ENCODE measurements at places on chromosomes 5 and 9.
A peak's percentile ranks its signal among the peaks of the same experiment; 100 is the strongest.

- DNase-seq, result no peak
These were observed 37.5 kb upstream of the TIFAB start for GRCh38 chr5:135489466-135490244.

DNA sequence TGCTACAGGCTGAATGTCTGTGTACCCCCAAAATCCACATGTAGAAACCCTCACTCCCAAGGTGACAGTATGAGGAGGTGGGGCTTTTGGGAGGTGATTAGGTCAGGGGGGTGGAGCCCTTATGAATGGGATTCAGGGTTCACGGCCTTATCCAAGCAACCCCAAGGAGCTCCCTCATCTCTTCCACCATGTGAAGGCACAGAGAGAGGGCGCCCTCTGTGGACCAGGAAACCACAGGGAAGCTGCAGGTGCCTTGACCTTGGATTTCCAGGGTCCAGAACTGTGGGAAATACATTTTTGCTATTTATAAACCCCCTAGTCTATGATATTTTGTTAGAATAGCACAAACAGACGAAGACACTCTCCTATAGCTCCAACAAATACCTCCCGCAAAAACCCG, 53.6 kb upstream of the IRX2 start:
- no peak for DNase-seq

DNA sequence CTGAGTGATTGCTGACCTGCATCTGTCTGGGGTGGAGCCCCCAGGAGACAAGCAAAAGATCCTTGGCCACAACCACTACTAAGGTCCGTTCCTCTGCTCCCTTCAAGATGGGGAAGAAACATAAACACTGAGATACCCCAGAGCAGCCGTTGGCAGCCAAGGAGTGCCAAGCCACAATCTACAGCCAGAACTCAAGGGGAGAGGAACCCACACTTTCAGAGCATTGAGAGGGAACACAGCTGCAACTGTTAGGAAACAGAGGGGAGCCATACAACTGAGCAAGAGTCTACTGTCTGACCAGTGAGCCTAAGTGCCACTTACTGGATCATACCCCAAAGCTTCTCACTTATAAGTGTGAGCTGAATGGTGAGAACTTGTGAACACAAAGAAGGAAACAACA, 44.6 kb upstream of the ADRB2 start:
- no peak for DNase-seq

DNA sequence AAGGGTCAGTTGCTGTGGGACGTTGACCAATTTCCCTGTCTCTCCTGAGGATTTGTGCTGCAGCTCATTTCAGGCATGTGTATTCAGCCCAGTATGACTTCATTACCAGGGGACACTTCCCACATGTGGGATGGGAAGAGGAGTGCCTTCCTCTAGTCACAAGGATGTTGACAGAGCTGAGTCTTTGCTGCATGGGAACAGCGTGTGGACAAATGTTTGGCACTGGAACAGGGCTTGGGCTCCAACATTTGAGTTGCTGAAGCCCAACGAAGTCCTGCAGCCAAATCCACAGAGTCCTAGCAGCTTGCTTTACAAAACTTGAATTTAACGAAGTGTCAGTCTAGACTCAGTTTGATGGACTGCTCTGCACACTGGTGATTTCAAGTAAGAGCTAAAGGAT, 283.2 kb downstream of the SH3GL2 start:
- no peak for DNase-seq

DNA sequence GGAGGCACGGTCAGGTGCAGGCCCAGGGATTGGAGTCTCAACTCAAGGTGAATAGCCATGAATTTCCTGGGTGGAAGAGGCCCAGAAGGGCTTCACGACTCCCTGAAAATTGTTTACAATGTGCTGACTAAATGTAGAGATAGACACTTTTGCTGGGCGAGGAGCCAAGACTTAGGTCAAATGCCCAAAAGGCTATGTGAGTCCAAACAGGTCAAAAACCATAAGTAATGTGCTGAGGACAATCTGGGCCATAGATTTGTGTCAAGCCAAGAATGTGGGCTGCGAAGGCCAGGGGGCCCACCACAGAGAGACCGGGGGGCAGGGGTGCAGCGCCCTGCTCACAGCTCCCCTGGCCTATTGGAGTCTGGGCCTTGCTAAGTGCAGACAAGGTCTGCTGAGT, 197.8 kb downstream of the HSPA4 start:
- no peak for DNase-seq

DNA sequence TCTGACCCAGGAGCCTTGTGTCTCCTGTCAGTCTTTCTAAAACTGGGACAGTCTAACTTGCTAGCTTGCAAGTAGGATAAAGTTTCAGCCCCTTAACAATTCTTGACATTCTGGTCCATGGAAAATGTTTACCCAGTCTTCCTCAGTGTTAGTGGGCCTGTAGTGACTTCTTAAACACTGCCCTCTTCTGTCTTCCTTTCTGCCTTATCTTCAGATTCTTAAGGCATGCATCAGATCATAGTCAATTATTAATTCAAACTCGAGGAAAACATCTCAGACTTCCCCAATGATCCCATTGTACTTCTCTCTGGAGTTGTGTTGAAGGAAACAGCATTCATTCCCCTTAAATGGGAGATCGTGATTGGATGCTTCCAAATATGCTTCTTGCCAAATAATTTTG, 1199.8 kb downstream of the DTWD2 start:
- DNase-seq, result no peak

DNA sequence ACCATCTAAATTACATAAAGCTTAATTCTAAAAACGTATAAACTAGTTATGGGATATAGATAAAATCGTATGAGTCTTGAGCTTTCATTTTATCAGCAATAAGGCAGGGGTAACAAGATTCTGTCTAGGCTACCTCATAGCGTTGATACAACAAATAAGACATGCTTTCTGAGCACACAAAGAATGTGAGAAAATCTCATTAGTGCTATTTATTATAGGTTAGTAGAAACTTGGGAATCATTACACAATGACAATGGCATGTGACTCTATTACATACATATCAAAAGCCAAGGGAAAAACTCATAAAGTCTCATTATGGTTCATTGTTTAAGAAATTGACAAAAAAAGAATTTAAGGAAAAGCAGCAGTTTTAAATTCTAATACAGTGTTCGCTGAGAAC, 448.6 kb downstream of the PLK2 start:
- DNase-seq, result no peak

DNA sequence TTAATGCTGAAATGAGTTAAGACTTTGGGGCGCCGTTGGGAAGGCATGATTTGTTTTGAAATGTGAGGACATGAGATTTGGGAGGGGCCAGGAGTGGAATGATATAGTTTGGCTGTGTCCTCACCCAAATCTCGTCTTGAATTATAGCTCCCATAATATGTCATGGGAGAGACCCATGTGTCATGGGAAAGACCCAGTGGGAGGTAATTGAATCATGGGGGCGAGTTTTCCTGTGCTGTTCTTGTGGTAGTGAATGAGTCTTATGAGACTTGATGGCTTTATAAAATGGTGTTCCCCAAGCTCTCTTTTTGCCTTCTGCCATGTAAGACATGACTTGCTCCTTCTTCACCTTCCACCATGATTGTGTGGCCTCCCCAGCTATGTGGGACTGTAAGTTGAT, 5.1 kb downstream of the SLC25A48 start:
- no peak for DNase-seq

DNA sequence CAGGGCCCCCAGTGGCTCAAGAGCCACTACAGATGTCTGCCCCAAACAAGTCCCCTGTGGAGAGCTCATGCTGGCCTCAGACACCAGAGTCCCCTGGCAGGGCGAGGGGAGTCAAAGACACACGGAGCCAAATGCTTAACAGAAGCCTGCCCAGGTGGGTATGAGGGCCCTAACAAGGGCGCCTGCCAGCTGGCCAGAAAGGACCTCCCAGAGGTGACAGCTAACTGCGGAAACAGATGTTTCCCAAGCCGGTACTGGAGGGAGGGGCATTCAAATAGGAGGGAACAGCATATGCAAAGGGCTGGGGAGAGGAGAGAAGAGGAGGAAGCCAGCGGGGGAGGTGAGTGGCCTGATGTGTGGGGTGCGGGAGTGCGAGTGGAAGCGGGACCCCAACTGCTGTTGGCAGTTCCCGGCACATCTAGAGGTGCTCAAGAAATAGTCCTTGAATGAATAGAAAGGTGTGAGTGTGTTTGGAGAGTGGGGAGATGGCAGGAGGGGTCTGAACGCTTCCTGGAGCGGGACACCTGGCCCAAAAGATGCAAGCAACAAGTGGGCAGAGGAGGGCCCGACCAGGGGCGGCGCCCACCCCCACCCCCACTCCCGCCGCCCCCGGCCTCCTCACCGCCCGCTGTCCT, 824 bp downstream of the MXD3 start:
- no peak for DNase-seq

- DNase-seq, result no peak
These were observed 60.8 kb downstream of the PTPN3 start for GRCh38 chr9:109437286-109437685.

DNA sequence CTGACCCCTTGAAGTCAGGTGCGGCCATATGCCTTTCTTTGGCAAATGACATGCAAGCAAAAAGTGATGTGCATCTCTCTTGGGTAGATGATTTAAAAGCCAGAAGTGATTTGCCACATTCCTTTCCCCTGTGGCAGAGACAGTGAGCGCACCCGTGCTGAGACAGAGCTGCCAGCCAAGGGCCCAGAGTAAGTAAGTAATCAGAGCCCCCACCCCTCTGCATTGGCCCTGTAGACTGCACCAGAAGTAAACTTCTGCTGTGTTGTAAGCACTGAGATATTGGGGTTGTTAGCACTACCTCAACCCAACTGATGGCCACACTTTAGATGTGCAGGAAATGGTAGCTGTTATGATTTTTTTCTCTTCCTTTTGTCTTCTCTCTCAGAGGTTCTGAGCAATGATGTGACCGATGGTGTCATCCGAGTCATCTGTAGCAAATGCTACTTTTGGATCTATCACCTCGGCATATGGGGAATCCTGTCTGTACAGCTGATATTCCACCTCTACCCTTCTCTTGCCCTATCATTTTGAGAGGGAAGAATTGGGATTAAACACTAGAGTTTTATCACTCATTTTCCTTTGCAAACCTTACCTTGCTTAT, 58.0 kb downstream of the DOCK2 start:
- DNase-seq, result no peak

- no peak for DNase-seq
These were observed 164.9 kb upstream of the ZNF618 start for GRCh38 chr9:113711251-113711650.

DNA sequence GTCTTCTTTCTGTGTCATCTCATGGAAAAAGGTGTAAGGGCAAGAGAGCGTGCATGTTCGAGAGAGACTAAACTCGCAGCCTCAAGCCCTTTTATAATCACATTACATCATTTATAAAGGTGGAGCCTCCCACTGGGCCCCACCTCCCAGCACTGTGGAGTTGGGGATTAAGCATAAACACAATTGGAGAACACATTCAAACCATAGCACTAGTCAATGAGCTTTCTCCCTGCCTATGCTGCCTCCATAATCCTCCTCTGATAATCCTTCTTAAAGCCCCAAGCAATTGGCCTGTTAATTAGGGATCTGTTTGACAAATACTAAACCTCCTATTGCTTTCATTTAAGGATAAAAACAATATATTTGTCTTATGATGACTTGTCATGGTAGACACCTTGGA, 99.6 kb downstream of the NMUR2 start:
- no peak for DNase-seq

GRCh38 chr9:123536455-123536868, 180.5 kb downstream of the CRB2 start:
- no peak for DNase-seq

GRCh38 chr5:157971571-157972216, 112.7 kb upstream of the CLINT1 start:
- peak; percentile 17 for DNase-seq

- no peak for DNase-seq
These were observed 29.3 kb upstream of the ABL1 start for GRCh38 chr9:130805510-130806326.

DNA sequence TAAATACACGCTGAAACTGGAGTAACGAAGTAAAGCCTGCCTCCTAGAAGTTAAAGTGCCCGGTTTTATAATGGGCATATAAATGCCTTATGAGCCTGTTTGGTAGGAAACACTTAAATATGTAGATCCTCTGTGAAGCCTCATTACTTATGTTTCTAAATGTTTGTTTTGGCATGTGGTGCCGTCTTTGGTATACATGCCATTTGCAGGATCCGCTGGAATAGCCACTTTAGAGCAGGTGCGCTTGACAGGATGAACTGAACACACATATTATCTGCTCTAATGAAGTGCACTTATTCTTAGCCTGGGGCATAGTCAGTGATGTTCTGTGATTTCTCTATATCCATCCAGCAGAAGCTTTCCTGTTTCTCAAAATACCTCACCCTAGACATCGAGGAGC, 778.1 kb upstream of the WWC1 start:
- no peak for DNase-seq

DNA sequence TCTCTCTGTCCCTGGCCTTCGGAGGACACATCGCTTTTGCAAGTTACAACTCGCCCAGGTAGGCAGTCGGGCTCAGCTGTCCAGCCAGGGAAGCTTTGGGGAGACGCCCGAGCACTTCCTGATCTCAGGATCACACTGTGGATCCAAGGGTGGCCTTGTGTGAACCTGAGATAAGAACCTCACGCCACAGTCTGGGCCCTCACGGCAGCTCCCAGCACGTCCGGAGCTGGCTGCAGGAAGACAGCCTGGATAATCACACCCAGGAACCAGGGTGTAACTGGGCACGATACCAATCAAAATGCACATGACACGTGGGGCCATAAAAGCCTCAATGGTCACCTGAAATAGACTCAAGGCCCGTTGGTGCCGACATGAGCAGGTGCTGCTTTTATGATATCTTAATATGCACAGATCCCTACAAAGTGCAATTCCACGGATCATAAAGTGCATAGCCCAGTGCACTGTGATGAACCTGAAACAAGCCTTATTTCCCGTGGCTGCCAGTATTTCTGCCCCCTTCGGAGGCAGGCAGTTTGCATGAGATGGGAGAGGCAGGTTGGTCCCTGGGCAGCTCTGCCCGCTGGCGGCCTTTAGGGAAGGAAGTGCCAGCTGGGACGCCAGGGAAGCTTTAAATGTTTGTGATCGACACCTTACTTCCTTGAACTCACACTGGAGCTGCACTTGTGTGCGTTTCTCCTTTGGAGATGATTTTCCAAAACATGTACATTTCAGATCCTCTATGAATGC, 14.5 kb downstream of the SLC6A18 start:
- DNase-seq, result no peak

GRCh38 chr9:8649160-8649559, 849.6 kb upstream of the DMAC1 start:
- no peak for DNase-seq

DNA sequence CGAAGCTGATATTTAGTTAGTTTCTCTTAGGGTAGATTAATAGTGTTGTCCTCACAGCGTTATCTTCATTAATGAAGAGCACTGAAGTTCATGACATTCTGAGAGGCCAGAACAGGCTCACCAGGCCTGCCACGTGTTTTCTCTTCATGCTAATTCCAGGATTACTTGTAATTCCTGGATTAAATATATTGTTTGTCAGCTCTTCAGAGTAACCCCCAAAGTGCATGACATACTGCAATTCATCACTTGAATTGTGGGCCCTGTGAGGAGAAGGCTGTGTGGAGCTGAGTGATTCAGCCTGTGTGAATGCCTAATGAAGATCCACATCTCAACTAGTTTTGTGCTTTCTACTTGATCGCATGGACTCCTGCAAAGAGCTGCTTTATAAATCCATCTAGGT, 401.0 kb upstream of the ADAMTSL1 start:
- DNase-seq, result no peak

- no peak for DNase-seq
These were observed 139.5 kb downstream of the BARX1 start for GRCh38 chr9:93815677-93816076.

All from fibroblast of the conjunctiva (primary cell).